ENCODE measurements at places on chromosomes 16 and 17.

DNA sequence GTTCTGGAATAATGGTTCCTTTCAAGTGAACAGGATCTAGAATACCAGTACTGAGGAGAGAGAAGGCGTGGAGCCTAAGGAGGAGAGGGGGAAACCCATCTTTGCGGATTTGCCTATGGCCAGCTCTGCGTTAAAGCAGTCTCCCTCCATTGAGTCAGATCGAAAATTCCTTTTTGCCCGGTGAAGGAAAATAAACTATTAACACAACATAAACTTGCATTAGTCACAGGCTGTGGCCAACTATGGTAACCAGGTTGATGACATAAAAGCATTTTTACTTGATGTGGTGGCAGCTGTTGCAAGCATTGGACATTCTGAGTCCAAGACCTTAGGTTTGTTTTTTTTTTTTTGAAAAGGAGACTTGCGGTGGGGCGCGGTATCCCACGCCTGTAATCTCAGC is 8.9 kb downstream of the LDAF1 start:
- DNase-seq = no peak

- DNase-seq = no peak
Observed at GRCh38 chr17:58265271-58265670, 15.5 kb downstream of the MPO start.

DNA sequence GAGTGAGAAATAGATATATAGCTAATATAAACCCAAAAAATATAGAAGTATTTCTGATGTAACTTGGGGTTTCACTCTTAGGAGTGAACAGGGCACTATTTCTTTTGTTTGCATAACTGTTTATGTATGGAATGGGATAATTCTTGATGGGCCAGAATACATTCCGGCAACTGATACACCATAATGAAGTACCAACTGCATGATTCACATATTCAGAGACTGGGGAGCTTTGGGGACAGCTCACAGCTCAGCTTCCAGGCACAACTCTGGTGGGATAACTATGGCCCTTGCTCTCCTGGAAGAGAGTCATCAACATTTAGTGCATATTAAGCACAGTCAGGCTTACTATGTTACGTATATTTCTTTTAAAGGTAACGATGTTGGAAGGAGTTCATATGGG is 42.1 kb upstream of the ADCY7 start:
- DNase-seq = no peak

DNA sequence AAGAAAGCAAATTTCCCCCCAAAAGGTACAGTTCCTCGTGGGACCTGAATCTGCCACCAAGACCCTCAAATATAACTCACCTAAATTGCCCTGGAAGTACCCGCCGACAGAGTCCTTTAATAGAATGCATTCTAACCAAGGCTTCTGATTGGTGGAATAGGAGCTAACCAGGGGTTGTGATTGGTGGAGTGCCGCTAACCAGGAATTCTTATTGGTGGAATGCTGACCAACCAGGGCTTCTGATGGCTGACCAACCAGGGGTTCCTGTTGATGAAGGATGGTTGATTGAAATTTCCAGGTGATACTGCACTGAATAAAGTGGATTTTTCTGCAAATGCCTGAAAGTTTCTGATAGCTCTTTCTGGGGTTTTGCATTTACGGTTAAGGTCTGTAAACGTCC is 6.5 kb downstream of the TFAP4 start:
- DNase-seq = no peak

- no peak for DNase-seq
Observed at GRCh38 chr17:40315206-40315605, 6.2 kb downstream of the RARA start.

GRCh38 chr16:1559446-1559975 is 26.0 kb downstream of the TMEM204 start:
- DNase-seq = no peak

GRCh38 chr16:51035711-51036110 is 115.4 kb downstream of the SALL1 start:
- DNase-seq = no peak

- DNase-seq = no peak
Observed at GRCh38 chr17:49969795-49970389, 902 bp downstream of the DLX4 start.

- DNase-seq = no peak
Observed at GRCh38 chr17:69857412-69857835, 217.6 kb upstream of the KCNJ16 start.

DNA sequence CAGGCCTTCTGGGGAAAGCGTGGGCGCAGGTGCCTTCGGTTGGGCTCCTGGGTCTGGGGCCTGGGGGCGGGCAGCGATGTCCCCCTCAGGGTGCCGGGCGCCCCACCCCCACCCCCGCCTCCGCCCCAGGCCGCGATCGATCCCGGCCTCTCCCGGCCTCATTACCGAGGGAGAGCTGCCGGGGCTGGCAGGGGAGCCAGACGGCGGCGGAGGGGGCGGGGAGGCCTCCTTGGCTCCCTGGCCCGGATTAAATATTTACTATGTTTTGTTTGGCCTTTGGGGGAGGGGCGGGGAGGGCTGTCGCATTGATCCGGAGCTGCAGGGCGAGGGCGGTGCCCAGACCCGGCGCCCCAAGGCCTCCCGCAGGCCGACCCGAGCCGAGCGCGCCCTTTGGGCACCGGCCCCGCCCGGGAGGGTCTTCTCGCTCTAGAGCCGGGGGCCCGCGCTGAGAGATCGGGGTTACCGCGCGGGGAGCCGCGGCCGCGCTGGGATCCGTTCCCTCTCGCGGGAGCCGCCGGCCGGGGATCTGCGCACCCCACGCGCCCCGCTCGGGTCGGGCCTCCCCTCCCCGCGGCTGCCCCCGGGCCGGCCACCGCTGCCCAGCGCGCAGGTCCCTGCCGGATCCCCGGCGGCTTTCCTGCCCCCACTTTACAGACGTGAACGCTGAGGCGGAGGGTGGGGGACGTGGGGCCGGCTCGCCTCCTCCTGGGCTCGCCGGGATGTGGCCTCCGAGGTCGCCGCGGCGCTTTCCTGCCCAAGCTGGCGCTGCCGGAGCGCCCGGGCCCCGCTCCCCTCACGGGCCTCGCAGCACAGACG is 27.0 kb downstream of the RTN4RL1 start:
- DNase-seq = no peak

GRCh38 chr16:4365014-4365406 is 6.6 kb upstream of the VASN start:
- no peak for DNase-seq

DNA sequence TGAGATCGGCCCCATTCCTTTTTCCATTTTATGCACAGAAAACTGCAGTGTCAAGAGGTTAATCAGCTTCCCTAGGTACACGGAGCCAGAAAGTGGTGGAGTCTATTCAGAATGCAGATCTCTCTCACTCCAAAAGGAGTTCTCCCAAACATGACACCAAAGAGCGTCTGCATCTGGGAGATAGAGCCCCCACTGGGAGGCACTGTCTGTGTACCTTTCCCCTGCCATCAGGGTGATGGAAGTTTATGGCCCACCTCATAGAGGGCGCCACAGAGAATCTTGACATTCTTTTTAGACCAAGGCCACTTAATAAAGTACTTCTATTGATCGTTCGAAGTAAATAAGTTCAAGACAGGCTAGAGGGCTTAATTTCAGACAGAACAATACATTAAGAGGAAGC is 493.7 kb upstream of the ERCC4 start:
- DNase-seq = peak; percentile 67

- DNase-seq = no peak
Observed at GRCh38 chr17:81097943-81098308, 63.0 kb downstream of the BAIAP2 start.

- DNase-seq = no peak
Observed at GRCh38 chr17:17077861-17078732, 35.8 kb downstream of the MPRIP start.

GRCh38 chr16:10517868-10518267 is 62.5 kb downstream of the EMP2 start:
- DNase-seq = no peak

- no peak for DNase-seq
Observed at GRCh38 chr17:82519971-82520903, 705 bp downstream of the FOXK2 start.

DNA sequence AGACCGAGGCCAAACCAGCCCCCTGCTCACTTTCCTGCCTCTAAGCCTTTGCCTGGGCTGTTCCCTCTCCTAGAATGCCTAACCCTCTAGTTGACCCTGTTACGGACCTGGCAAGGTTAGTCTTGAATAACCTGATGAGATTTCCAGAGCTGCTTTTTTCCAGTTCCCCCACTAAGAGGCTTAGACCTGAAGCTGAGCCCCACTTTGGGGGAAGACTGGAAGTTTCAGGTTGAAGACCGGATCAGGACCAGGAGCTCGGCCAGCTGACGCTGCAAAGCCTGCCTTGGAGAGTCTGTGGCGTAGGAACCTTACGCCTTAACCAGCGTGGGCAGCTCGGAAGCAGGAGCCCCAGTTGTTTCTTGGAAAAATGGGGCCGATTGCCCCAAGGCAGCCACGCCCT is 129.8 kb downstream of the OR1D5 start:
- no peak for DNase-seq

DNA sequence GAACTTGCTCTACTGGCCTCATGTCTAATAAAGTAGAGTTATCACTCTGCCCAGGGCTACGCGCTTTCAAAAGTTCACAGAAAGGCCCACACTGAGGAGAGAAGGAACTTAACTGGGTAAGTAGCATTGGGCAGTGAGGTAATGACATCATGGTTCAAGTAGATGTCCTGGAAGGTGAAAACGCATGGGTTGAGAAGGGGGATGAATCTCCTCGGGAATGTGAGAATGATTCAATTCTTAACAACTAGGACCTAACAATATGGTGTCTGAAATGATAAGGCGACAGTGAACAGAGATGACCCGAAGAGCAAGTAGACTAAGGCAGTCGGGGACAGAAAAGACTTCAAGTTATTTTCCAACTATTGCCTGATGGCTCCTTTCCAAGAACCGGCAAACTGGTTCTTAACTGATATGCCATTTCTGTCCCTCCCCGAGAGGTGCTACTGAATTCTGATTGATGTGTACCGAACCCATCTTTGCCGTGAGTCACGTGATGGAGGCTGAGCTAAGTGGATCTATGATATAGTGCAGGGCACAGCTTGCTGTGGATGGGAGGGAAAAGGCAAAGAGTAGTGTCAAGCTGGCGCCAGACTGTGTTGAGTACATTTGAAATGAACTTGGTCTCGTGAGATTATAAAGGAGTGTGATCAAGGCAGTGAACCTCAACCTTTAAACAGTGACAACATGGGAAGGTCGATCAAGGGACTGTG is 44.1 kb downstream of the MARCHF10 start:
- DNase-seq = no peak

DNA sequence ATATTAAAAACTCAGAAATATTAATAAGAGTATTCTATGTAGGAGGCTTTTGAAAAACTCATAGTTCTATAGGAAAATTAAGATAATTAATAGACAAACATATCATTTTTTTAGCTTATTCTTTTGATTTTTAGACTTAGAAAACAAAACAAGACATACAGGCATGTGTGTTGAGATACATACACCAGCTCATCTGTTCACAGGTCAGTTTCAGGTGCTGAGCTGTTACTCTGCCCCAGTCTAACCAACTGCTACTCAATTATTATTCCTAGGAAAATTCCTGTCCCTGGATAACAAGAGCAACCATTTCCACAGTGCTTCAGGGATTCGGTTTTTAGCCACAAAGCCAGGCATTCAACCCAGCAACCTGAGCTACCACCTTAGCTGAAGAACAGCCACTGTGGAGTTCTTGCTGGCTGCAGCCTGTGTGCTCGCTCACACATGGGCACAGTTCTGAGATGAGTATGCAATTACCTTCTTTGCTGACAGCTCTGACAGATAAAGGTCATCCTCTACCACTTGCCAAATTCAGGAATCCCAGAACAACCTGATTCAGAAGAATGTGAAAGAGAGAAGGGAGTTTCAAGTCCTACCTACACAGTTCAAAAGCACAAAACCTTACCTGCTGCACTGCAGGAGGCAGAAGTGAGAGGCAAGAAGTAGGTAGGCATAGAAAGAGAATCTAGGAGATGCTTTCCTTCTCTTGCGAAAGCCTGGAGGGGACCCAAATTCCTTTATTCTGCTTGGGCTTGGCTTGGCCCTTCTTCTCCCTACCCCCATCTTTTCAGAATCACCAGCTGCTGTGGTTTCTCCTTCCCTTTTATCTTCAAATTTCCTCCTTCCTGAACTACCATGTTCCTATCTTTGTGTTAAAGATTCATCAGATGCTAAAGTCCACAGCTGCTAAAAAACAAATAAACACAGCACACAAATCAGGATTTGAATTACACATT is 62.7 kb downstream of the TEX2 start:
- no peak for DNase-seq

DNA sequence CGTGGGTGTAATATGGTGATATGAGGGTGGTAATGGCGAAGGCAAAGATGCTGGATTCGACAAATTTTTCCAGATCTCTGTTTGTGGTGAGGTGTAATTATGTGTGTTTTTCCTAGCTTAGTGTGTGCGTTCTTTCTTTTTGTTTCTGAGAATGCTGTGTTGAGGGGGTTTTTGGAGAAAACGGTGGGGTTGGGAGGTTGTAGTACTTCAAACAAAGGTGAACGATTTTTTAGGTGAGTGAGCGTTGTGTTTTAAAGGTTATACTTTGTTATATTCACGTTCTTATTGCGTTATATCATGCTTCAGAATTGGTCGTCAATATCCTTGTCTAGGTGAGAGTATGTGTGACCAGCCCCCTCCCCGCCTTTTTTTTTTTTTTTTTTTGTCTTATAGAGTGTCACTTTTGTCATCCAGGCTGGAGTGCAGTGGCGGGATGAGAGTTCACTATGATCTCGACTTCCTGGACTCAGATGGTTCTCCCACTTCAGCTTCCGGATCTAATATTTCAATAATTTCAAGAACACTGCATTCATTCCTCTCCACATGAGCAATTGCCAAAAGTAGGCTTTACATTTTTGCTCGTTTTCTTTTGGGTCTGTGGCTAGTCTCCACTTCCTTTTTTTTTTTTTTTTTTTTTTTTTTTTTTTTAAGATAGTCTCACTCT is 82.2 kb upstream of the RNU2-1 start:
- DNase-seq = no peak

DNA sequence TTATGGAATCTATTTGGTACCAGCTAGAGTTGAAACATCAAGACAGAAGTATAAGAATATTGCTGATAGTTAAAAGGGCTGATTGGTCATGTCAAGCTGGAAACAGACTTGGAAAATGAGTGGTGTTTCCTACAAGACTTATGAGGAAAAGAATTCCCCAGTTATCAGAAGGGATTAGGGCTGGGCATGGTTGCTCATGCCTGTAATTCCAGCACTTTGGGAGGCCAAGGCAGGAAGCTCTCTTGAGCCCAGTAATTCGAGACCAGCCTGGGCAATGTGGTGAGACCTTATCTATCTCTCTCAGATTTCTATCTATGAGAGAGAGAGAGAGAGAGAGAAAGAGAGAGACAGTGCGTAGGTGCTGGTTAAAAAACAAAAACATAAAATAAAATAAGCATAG is 139.5 kb upstream of the PMFBP1 start:
- DNase-seq = no peak
